Fibroblast of the conjunctiva (primary cell): ENCODE measurements at places on chromosomes 4 and X.
A peak's percentile ranks its signal among the peaks of the same experiment; 100 is the strongest.

GRCh38 chr4:122688529-122689140 lies 43.9 kb upstream of the BBS12 start:
- DNase-seq = no peak

GRCh38 chr4:125952631-125953030 lies 637.9 kb downstream of the FAT4 start:
- DNase-seq = no peak

DNA sequence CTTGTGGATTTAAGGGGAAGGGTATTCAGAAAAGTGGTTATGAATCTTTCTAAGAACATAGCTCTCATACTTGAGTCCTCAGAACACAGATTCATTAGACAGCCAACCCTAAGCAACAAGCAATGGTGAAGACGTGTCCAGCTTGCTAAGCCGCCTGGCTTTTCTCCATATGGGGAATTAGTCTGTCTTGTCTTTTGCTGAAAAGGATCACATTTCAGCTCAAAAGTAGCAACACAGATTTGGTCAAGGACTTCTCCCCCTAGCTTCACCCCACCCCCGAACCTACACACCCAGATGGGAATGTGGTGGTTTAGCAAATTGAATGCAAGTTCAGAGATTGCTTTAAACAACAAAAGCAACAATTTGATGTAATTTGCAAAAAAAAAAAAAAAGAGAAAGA lies 103.3 kb upstream of the RASGEF1B start:
- no peak for DNase-seq

- DNase-seq = no peak
These were observed 714.2 kb upstream of the LCORL start for GRCh38 chr4:18735740-18736268.

DNA sequence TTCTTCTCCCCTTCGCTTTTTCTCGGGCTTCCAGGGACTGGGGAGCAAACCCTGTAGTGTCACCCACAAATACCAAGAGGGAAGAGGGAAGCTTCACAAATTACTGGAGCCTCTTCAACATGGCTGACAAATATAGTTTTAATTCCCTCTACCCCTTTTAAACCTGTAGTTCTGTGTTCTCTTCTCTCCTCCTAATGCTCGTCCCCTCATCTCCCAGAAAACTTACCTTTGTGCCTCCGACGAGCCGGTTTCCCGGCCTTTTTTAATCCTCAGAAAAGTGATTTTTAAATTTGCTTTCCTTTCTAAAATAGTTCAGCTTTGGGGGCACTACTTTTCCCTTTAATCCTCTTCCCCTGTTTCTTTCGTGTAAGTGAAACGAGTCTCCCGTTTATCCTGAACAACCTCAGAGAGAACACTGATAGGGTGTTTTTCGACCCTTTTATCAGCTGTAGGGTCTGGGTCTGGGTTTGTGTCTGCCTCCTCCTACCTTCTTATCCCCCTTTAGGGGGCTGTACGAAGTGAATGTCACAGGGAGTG lies 408 bp downstream of the TET2 start:
- DNase-seq = no peak

GRCh38 chrX:38304010-38304409 lies 23.3 kb downstream of the RPGR start:
- no peak for DNase-seq

DNA sequence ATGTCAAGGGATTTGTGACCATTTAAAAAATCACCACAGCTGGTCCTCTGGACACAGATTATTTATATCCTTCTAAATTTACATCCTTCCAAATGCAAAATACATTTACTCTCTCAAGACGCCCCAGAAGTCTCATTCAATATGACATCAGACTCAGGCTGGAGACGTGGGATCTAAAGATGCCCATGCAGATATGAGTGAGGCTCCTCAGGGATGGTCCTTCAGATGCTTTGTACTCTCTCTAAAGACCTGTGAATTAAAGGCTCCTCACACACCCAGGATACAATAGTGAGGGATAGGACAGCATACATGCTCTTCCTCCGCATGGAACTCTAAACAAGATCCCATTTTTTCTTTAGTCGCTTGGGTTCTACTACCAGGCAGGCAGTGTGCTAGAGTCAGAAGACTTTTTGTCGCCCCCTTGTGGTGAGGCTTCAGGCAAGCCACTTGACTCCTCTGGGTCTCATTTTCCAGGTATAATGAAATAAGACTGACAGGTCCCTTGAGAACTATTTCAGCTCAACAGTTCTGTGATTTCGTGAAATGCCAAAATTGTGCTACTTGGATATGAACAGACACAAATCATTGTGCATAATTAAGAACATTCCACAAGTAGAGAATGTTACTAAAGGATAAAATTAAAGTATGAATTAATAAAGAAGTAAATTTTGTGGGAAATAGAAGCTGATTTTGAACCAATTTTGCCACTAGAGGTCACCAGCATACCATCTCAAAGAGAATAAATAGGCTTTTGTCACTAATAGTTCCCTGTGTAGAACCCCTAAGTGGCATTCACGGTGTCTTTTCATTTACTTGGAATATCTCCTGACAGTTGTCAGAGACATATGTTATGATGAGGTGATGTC lies 13.7 kb upstream of the SCOC start:
- peak; percentile 77 for DNase-seq

GRCh38 chrX:22516893-22517292 lies 244.2 kb downstream of the CBLL2 start:
- DNase-seq = no peak

GRCh38 chrX:113048480-113048879 lies 207.8 kb upstream of the AMOT start:
- DNase-seq = no peak

GRCh38 chr4:14259936-14260335 lies 632.4 kb upstream of the BOD1L1 start:
- no peak for DNase-seq

DNA sequence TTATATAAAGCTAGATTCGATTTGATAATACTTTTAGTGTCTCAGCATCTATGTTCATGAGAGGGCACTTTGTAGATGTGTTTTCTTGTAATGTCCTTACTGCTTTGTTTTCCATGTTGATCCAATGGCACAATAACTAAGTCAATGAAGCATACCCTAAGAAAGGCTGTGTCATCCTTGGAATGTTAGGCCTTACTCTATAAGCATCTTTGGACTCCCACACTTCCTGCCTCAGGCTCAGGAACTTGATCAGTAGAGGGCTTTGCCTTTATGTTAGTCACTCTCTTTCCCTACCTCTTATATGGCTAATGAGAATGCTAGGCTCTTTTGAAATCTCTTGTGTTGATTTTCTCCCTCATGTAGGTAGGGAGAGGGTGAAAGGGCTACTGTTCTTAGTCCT lies 33.2 kb upstream of the EDA2R start:
- DNase-seq = no peak

- no peak for DNase-seq
These were observed 6.7 kb downstream of the SLC7A11 start for GRCh38 chr4:138235419-138235952.

DNA sequence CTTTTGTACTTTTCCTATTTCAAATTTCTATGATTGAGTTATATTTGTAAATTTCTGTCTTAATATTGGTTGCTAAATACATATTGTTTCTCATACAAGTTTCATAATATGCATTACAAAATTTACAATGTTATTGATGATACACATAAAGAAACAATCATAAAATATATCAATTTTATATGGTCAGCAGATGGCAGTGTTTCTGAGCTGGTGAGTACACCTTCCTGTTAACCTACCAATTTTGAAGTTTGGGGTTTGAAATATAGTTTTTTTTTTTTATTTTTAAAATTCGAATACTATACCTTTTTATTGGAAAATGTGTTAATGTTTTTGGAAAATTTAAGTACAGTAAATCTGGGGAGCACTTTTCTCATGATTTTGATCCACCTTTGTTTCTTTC lies 1953.1 kb upstream of the ADGRL3 start:
- DNase-seq = no peak
